NCI-H69 (cell line): ENCODE measurements at places on chromosomes 1 and 21.
A peak's percentile ranks its signal among the peaks of the same experiment; 100 is the strongest.

DNA sequence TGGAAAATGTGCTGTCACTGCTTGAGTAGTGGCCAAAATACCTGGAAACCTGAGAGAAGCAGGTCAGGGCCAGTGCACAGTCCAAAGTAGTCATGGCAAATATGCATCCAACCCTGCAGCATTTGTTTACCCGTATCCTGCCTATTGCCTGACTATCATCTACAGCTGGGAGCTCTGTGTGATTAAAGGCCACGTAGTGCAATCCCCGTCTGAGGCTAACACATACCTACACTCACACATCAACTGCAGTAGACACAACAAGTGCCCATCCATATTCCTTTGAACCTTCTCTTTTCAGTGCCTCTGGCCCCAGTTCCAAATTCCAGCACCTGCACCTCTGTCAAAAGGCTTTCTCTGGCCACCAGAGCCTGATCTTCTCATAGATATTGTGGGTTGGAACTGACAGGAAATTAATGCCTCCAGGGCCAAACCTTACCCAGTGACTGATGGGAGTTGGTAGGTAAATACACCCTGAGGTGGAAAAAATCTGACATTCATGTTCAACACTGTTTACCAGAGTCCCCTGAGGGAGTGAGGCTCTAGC, 383.0 kb downstream of the SETD4 start:
- no peak for DNase-seq

DNA sequence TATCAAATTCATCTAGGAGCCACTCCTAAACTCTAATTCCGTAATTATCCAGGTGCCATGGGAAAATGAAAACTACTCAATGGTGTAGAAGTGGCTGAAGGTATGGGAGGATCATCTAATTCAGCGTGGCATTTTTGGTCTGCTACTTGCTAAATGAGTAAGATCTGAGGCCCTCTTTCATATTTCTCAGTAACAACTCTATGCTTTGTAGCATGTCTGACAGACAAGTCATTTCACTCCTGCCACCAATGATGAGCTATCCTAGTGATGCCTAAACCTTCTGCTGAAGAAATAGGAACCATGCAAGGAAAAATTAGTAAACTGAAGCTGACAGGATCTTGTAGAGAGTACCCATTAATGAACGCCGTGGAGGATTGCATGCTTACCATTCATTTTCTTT, 145.3 kb downstream of the NTNG1 start:
- no peak for DNase-seq

DNA sequence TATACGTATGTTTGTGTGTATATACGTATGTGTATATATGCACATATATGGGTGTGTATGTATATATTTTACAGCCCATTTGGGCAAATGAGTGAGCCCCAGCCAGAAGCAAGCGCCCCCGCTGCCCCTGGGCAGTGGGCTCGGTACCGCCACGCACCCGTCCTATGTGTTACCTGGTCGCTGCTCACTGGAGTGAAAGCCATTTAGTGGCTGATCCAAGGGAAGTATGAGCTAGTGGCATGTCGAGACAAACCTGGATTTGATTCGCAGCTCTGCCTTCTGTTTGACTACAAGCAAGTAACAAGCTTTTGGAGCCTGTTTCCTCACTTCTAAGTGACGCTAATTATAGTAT, 35.8 kb upstream of the JAK1 start:
- no peak for DNase-seq

DNA sequence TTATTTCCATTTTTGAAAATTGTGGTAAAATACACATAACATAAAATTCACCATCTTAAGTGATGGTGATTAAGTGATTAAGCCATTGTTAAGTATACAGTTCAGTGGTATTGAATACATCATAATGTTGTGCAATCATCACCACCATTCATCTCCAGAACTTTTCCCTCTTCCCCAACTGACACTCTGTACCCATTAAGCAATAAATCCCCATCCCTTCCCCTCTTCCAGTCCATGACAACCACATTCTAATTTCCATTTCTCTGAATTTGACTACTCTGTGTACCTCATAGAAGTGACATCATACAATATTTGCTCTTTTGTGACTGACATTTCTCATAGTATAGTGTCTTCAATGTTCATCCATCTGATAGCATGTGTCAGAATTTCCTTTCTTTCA, 124.8 kb downstream of the DISC1 start:
- DNase-seq: no peak

DNA sequence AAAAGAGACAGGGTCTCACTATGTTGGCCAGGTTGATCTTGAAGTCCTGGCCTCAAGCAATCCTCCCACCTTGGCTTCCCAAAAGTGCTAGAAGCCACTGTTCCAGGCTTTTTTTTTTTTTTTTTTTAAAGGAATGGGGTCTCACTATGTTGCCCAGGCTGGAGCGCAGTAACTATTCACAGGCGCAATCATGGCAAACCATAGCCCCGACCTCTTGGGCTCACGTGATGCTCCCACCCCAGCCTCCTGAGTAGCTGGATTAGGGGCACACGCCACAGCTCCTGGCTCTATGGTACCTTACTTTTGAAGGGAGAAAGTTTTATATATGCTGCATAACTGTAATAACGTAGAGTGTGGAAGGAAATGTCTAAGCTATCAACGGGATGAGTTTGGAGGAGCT, 5.7 kb upstream of the ATP13A2 start:
- no peak for DNase-seq

- DNase-seq: no peak
Measured at GRCh38 chr1:47656719-47657685, 219.2 kb downstream of the FOXD2 start.

- peak; percentile 35 for DNase-seq
Measured at GRCh38 chr1:222791006-222791710, 23.7 kb upstream of the DISP1 start.

- no peak for DNase-seq
Measured at GRCh38 chr1:116243333-116244054, 129.6 kb upstream of the ATP1A1 start.
